ENCODE measurements at places on chromosomes 3 and 15.
A peak's percentile ranks its signal among the peaks of the same experiment; 100 is the strongest.

DNA sequence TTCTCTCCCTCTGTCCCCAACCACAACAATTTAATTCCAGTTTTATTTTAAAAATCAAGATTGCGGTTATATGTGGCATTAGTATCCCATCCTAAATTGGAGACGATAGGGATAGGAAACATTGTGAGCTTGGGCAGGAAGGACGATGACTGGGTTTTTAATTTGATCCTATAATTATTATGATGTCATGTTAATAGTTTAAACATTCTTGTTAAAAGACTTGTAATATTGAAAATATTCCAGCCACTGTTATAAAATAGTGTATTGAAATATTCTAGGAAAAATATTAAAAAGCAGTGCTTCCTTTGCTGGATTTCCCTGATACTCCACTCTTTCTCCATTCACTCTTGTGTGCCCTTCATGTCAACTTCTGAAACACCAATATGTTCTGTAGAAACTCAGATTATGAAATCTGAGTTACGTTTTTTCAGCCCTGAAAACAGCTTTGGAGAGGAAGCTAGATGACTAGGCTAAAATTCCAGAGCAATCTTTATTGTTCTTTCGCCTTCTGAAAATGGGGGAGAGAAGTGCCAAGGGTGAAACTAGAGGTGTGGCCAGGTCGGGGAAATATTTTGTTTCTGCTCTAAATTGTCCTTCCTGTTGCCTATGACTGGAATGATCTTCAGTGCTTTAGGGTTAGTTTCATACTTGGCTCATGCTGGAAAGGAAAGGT is 46.1 kb upstream of the MAP3K13 start:
- DNase-seq: no peak
- H3K4me1 ChIP-seq: no peaks in the 10 kb centered on the region
- no peak overlapping the region for H3K27ac ChIP-seq
- no peaks in the 10 kb centered on the region for H3K27me3 ChIP-seq
- no peaks in the 10 kb centered on the region for H3K36me3 ChIP-seq

DNA sequence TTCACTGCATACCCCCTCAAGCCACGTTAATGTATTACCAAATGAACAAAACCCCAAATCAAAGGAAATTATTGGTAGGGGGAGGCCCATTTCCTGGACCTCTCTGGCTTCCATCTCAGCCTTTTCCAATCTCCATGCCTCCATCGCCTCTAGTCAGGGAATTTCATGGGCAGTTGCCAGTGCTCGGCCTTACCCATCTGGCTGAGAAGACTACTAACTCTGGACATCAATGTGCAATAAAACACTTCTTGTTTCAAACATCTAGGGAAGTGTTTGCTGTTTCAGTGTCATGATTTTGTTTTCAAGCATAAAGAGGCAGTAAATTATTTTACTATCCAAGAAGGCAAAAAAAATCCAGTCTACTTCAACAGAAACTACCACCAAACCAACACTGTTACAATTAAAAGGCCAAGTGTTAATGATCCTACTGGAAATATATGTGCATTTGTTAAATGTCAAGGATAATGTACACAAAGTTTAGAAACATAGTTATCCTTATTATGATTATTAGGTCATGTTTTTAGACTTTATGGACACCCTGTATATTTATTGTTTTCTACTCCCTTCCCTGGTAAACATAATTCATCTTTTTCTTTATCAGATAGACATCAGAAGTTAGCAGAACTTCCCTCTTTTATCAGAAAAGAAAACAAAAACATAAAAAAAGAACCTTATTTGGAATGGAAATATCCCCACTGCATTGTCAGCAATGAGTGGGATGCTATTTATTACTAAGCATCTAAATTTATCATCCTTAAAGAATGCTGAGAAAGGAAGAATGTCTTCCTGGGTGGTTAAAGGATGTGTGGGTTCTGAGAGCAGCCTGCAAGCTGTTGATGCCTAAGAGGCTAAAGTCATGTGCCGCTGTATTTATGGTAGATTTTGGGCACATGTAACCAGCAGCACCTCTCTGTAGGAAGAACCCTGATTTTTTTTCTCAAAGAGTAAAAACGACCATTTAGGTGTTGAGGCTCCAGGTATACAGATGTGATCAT is 15.2 kb downstream of the LDHAL6B start:
- no peaks in the 10 kb centered on the region for H3K36me3 ChIP-seq
- H3K4me1 ChIP-seq: no peaks in the 10 kb centered on the region
- H3K27ac ChIP-seq: no peak overlapping the region
- no peak for DNase-seq

DNA sequence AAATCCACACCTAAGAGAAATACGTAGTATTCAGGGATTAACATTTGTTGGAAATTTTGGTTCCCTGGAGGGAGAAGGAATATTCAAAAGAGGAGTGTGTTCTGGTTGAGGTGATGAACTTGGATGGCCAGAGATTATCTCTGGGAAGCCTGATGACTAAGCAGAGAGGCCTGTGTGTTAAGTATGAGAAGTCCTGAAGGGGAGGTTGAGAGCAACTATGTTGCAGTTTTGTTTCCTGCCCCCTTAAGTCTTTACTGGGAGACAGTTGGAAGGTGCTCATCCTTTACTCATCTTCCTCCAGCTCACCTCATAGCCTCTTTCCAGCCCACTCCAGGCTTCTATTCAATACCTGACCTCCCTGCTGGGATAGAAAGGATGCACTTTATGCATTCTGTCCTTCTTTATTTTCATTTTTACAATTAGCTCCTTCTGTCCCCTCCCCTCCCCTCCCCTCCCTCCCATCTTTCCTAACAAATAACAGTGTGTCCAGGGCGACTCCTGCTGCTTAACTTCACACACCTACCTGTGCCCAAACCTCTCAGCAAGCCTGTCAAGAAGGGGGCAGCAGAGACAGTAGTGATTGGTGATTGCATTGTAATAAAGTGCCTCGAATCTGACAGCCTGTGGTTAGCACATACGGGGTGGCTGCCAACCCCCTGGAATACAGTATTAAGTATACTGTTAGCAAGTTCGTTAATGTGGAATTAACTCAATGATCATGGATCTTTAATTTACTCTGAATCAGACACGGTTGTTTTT is 11.9 kb downstream of the RAP2B start:
- no peaks in the 10 kb centered on the region for H3K36me3 ChIP-seq
- H3K27me3 ChIP-seq: no peaks in the 10 kb centered on the region
- H3K4me1 ChIP-seq: no peaks in the 10 kb centered on the region

DNA sequence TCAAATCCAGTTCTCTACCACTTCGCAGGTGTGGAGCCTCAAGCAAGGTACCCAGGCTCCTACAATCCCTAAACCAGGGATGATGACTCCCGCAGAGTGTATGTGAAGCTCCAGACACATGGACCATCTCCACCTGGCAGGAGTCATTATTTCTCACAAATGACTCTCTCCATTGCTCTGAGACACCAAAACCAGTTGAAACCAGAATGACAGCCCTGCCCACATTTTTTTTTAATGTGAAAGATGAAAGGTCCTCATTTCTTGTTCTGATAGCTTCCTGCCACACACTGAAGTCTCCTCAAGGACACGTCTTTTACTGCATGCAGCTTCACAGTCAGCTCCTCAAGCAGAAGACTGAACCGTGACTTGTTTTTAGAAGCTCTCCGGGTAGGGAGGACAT is 61.4 kb upstream of the ZBTB38 start:
- peak; percentile 25 for DNase-seq
- H3K4me1 ChIP-seq: peaks cover 30% of the 10 kb centered on the region
- H3K27me3 ChIP-seq: no peaks in the 10 kb centered on the region

DNA sequence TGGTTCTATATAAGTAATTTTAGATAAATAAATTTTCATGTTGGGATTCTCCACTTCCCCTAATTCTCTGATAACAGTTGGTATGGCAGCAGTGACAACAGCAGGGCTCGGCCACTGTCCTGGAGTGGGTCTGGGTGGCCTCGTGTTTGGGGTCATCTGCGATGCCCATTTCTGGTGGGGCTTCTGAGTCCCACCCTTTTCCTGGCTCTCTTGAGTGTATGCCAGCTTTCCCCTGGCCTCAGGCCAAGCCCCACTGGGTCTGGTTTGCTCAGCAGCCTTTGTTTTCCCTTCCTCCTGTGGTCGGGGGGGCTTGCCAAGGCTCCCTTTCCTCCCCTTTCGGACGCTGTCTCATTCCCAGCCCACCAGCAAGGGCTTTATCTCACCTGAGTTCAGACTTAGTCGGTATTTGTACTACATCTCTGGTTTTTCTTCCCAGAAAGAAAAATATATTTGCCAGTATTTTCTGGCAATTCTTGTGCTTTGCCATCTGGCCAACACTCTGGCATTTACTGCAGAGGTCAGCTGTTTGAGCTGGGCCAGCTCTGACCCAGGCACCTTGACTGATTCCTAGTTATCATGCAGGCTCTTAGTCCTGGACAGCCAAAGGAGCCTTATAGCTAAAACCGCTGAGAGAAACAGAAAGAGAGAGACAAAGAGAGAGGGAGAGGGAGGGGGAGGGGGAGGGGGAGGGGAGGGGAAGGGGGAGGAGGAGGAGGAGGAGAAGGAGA is 35.2 kb downstream of the MYZAP start:
- H3K36me3 ChIP-seq: no peaks in the 10 kb centered on the region
- H3K4me1 ChIP-seq: no peaks in the 10 kb centered on the region
- no peak overlapping the region for H3K27ac ChIP-seq

Data from T-cell (primary cell).